Fibroblast of mammary gland (primary cell): ENCODE measurements at places on chromosomes 5 and 9.

GRCh38 chr9:81492710-81493447, 196.5 kb downstream of the TLE1 start:
- peak; percentile 97 for DNase-seq

- peak; percentile 36 for DNase-seq
These were observed 71.9 kb upstream of the GRHPR start for GRCh38 chr9:37350486-37351190.

DNA sequence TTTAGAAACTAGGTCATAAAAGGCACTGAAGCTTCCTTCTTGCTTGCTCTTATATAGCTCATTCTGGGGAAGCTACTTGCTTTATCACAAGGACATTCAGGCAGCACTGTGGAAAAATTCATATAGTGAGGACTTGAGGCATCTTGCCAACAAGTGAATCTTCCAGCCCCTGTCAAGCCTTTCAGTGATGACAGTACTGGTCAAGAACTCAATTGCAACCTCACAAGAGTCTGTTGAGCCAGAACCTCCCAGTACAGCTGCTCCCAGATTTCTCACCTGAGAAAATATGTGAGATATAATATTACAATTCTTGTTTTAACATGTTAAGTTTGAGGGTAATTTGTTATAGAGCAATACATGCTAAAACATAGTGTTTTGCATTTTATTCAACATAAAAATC, 2011.0 kb upstream of the NUDT12 start:
- no peak for DNase-seq

DNA sequence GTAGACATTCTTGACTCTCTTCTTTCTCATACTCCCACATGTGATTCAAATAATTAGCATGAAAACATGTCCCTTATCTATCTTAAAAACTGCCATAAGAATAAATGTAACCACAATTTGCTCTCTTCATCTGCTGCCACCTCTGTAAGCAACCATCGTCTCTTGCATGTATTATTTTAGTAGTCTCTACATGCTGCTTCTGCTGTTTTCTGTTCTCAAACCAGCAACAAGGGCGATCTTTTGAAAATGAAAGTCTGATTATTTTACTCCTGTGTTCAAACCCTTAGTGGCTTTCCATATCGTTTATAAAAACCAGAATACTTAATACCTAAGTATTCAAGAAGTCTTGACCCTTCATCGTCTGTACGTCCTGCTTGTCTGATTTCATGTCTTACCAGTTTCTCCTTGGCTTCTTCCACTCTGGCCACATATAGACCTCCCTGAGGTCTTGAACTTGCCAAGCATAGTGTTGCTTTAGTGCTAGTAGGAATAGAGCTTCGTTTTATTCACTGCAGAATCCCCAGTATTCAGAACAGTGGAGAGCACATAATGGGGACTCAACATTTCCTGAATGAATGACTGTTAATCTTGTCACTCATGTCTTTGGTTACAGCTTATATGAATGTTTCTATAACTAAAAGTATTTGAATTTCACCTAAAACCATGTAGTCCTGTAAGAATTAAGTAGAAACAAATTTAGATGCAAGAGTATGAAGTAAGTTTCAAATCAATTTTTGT, 10.6 kb downstream of the CDC42SE2 start:
- no peak for DNase-seq

GRCh38 chr5:176822793-176823481, 12.6 kb downstream of the UNC5A start:
- DNase-seq, result no peak

GRCh38 chr5:51379331-51379700, 3.9 kb upstream of the ISL1 start:
- no peak for DNase-seq

GRCh38 chr9:78903581-78903980, 606.7 kb downstream of the PSAT1 start:
- DNase-seq, result peak; percentile 20

DNA sequence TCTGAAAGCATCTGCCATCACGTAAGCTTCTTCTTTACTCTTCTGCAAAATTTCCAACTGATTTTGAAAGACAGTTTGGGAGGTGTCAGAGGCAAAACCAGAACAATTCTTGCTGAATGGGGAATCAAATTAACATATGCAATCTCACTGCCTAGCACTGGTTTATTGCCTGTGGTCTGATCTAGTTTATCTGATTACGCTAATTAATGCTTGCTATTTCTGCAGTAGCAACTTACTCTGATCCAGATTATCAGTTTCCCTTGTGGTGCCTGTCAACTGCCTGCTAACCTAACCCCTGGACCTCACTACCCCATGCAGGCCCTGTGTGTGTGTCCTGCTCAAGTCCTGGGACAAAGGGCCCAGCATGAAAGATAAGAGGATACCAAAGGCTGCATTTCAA, 40.3 kb downstream of the CCDC125 start:
- no peak for DNase-seq
